Activated CD4-positive, CD25-positive, alpha-beta regulatory T cell (primary cell): ENCODE measurements at places on chromosomes 6 and 20.
A peak's percentile ranks its signal among the peaks of the same experiment; 100 is the strongest.

DNA sequence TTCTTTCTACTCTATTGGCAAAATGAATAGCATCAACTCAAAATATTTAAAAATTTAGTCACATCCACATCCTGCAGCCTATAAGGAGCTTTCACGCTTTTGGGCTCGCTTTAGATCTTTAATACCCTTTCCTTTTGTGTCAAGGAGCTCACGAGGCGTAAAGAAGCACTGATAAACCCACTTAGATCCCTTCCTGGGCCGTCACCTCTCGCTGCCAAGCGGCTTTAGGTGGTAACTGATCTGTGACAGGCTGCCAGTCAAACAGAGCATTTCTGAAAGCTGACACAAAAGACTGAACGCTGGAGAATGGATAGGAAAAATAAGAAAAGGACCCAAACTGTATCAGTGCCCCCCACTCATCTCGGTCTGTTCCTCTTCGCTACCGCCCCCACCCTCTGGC, 385.7 kb upstream of the MMS22L start:
- DNase-seq = no peak

GRCh38 chr6:167446046-167446445, 121.2 kb downstream of the TTLL2 start:
- DNase-seq = no peak

DNA sequence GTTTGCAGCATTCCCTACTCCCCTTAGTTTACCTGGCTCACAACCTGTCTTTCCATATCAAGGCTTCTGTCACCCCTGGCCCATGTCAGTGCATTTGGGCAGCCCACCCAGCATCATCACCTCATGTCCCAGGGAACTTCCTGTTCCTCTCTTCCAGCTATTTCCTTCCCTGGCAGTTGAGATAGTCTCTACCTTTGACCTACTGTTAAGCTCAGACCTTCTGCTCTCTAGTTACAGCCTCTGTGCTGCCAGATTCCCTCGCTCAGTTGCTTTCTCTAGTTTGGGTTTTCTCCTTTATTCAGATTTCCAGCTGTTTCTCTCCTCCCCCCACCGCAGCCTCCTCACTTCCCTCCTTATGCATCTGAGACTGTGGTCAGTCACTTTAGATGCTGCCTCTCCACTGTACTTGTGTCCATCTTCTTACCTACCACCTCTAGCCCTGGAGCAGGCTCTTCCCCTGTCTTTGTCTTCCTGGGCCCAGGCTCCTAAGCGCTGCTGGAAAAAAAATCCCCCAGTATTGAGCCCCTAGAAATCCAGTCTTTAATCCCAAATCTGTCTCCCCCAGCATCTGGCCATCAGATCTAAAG, 16.3 kb downstream of the PTPN1 start:
- DNase-seq = no peak

- no peak for DNase-seq
These were observed 207.5 kb downstream of the SMOC2 start for GRCh38 chr6:168648240-168649125.

DNA sequence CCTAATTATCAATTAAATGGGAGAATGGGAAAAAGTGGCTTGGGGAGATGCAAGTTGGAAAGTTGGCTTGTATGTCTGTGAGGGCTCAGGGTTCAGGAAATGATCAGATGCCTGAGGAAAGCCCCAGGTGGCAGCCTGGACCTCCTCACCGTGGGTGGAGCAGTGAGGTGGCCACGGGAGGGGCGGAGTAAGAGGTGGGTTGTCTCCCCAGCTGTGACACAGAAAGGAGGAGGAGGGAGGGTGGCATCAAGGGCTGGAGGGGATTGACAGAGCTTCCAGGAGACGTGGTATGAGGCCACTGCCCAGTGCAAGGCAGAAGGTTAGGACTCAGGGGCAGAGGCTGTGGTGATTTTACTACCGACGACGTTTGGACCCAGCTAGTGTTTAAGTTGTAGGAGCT, 672.2 kb downstream of the PRKN start:
- no peak for DNase-seq

DNA sequence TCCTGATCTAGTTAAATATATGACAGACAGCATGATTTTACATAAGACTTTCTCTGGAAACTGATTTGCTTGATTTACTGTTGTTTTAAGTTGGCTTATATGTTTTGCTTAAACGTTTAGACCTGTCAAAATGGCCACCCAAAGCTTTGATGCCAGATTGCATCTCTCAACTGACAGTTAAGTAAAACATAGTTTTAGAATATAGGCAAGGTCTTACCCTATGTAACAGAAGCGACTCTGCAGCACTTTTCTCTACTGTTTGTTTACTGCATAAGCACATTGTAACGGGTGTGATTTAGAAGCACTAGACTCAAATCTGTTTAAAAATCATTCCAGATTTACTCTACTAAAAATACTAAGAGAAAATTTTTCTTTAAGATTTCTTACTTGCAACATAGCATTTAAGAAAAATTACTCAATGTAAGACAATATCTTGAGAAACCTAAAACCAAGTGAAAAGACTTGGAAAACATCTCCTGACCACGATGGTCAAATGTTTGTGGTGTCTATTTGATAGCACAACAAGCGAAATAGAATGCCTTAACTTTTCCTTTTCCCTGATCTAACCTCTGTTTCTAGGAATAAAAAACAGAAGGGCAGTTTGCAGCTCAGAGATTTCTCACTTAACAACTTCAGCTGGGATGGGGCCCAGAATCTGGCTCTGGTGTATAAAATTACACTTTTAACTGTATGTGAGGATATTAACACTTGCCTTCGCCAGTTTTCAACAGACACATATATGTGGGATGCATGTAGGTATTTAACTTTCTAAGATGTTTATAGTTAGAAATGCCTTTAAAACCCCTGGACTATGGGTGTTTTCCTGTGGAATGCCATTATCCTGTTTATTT, 47.4 kb downstream of the AIG1 start:
- no peak for DNase-seq

- no peak for DNase-seq
These were observed 658.2 kb downstream of the PTPRT start for GRCh38 chr20:42531508-42531961.

DNA sequence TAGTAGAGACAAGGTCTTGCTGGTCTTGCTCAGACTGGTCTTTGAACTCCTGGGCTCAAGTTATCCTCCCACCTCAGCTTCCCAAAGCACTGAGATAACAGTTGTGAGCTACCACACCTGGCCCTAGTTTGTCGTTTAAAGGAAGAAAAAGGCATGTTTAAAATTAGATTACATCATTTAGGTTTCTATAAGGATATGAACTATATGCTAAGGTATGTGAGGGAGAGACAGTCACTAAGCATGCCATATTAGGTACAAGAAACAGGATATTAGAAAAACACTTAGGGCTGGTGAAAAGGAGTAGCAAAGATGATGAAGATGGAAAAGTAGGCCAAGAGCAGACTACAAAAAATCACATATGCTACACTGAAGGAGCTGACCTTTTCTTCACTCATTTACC, 106.4 kb downstream of the ASCC3 start:
- no peak for DNase-seq

GRCh38 chr6:13767121-13767808, 47.1 kb downstream of the MCUR1 start:
- peak; percentile 17 for DNase-seq

DNA sequence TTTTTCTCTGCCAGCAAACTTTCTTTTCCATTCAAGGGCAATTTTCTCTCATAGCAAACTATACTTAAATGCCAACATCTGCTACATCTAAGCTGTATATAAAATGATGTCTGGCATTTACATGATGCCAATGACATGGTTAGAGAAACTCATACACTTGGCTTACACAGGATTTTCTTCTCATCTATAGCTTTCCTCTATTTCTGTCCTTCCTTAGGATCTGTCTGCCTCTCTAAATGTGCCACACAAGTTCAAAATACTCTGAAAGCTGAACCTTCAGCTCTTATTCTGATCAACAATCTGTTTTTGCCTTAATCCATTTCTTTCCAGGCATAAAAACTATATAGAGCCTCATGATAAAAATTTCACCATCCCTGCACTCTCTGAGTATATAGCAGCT, 290.9 kb upstream of the RNF217 start:
- DNase-seq = no peak

- DNase-seq = no peak
These were observed 99.2 kb downstream of the IRAK1BP1 start for GRCh38 chr6:78966542-78966941.

DNA sequence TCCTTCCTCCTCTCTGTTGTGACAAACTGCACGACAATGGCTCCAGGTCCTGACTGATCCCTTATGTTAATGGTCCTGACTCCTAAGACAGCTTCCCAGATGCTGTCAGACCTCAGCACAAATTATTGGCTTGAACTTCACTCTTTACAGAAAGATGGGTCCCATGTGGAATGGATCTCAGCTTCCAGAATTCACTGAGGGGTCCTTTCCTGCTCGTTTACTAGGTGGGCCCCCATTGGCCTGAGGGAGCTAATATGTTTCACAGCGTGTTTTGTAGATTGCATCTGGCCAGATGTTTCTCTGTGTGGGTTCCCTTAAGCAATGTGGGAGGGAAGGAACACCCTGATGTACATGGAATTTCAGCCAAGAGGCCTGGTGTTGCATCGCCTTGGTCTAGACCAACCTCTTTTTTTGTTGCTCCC, 826.6 kb downstream of the MAFB start:
- no peak for DNase-seq

GRCh38 chr6:170186941-170187668, 103.8 kb downstream of the DLL1 start:
- no peak for DNase-seq

DNA sequence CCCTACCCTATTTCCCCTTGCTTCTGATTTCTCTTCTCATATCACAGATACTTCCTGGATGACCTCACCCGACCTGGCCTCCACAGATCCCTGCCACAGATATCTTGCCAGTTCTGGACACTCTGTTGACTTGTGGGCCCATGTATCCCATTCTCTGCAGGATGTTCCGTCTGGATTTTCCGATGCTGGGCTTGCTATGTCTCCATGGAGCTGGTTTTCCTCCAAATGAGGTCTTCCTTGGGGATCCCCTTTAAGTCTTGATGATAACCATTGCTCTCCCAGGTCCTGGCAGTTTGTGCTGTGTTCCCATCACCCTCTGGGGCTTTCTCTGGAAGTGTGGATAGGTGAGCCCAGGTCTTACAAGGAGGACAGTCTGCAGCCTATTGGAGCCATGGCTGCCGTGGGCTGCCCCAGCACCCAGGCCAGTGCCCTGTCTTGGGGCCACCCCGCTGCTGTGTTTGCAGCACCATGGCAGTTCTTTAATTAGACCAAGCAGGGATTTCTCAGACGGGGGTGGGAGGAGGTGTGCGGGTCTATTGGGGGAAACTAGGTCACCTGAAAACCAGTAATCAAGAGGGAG, 23.9 kb downstream of the PPP1R16B start:
- DNase-seq = no peak

DNA sequence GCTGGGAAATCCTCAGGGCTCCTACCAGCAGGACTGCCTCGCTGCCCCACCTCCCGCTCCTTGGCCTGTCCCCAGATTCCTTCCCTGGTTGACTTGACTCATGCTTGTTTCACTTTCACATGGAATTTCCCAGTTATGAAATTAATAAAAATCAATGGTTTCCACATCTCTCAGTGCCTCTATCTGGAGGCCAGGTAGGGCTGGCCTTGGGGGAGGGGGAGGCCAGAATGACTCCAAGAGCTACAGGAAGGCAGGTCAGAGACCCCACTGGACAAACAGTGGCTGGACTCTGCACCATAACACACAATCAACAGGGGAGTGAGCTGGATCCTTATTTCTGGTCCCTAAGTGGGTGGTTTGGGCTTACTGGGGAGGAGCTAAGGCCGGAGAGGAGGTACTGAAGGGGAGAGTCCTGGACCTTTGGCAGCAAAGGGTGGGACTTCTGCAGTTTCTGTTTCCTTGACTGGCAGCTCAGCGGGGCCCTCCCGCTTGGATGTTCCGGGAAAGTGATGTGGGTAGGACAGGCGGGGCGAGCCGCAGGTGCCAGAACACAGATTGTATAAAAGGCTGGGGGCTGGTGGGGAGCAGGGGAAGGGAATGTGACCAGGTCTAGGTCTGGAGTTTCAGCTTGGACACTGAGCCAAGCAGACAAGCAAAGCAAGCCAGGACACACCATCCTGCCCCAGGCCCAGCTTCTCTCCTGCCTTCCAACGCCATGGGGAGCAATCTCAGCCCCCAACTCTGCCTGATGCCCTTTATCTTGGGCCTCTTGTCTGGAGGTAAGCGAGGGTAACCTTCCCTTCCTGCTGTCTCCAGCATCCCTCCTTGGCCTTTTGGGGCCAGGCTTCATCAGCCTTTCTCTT, at the start of gene CFB:
Gene CFB, plus strand, starts transcription at position 589 of the 863 bp plus-strand sequence. Its CDS starts 127 bp downstream, at position 716.
- DNase-seq = no peak

GRCh38 chr6:112081569-112081968, 5.7 kb downstream of the TUBE1 start:
- DNase-seq = no peak

GRCh38 chr6:115617031-115617430, 443.7 kb downstream of the FRK start:
- DNase-seq = no peak

DNA sequence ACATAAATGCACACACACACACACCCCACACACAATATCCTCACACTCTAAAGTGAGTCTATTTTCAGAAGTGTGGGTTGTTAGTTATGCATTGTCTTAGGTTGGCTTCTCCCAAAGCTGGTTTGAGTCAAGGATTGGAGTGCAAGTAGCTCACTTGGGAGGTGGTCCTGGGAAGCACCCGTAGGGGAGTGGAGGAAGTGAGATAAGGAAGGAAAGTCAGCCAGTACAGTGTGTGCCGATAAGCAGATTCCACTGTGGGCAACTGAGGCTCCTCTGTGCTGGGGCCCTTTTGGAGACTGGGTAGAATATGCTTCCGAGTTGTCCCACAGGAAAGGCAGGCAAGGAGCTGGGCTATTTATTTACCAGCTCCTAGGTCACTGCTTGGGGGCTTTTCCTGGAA, 67.2 kb downstream of the PLCB4 start:
- DNase-seq = no peak

DNA sequence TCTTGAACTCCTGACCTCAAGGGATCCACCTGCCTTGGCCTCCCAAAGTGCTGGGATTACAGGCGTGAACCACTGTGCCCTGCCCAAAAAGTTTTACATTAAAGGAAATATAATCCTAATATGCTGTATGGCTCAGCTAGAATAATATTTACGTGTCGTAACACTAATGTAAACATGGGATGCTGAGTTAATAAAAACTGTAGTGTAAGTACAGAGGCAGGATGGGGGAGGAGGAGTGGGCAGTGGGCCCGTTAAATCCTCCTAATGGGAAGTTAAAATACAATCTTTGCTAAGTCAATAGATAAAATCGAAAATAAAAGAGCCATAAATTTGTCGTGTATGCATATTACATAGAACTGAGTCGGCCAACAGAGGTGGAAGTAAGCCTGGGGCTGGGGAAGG, 12.1 kb upstream of the IP6K3 start:
- no peak for DNase-seq

GRCh38 chr6:126176282-126176681, 163.6 kb upstream of the CENPW start:
- DNase-seq = no peak
